Fibroblast of lung (primary cell): ENCODE measurements at places on chromosomes 4 and X. TPM values are rescaled to one million over a fixed set of nuclear protein-coding genes. Genes with fewer than 3 reads are reported as not detected.

TMEM271 gene
- total RNA-seq = not detected in 2 replicates

LRAT gene
- total RNA-seq = under 0.01 TPM in 2 replicates

NXF2B gene
- not detected in 2 replicates for total RNA-seq

- no peak for DNase-seq
Measured at GRCh38 chr4:54729256-54729655, 71.5 kb downstream of the KIT start.

PPBP gene
- total RNA-seq = not detected in 2 replicates

- DNase-seq = no peak
Measured at GRCh38 chrX:81392396-81392795, 190.5 kb downstream of the SH3BGRL start.

GRCh38 chr4:41360214-41360920, 103.6 kb downstream of the UCHL1 start:
- DNase-seq = peak; percentile 32

- DNase-seq = no peak
Measured at GRCh38 chrX:23194885-23195554, 139.6 kb upstream of the PTCHD1 start.

DNA sequence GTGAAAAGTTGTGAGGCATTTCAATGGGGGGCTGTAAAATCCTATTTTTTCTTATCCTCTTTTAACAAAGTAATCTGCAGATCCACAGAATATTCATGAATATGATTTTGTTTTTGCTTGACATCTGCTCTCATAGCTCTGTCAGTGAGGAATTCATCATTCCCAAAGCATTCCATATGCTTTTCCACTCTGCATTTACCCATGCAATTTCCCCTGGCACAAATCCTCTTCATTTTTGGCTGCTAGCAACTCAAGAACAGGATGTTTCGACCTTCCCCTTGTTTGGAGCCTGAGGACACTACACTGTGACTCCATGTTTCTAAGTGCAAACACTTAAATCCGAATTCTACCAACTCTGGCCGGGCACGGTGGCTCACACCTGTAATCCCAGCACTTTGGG, 48.5 kb downstream of the KLHL15 start:
- no peak for DNase-seq

- peak; percentile 1 for DNase-seq
Measured at GRCh38 chr4:96312046-96312685, 472.3 kb downstream of the PDHA2 start.

CRLF2 gene
- not detected in 2 replicates for total RNA-seq

YIPF7 gene
- under 0.01 TPM in 1 of 2 replicates, not detected in the other for total RNA-seq

DNA sequence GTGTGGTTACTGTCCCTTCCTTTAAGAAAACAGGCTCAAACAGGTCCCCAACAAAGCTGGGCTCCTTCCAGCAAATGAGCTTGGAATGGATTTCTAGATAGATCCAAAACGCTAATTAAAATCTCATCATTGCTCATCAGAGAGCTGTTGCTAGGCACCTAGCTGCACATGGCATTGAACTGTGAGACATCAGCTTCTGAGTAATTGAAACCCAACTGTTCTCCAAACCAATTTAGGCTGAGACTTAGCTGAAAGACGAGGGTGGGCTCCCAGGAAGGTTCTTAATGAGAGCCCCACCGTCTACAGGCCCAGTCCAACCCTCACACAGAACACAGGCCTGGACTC, 59.1 kb downstream of the FAM184B start:
- no peak for DNase-seq

ADAD1 gene
- not detected in 2 replicates for total RNA-seq

NEIL3 gene
- total RNA-seq = 2.3 and 4.5 TPM in 2 replicates

GRCh38 chrX:135477576-135477975, 42.9 kb upstream of the INTS6L start:
- peak; percentile 68 for DNase-seq

GRCh38 chr4:30839583-30840520, 119.7 kb downstream of the PCDH7 start:
- peak; percentile 79 for DNase-seq

GRCh38 chr4:81447566-81448229, 24.0 kb downstream of the RASGEF1B start:
- DNase-seq = no peak

- DNase-seq = peak; percentile 83
Measured at GRCh38 chr4:76830964-76831703, 66.8 kb downstream of the SOWAHB start.

GRCh38 chrX:84488426-84488825, 13.8 kb downstream of the HDX start:
- no peak for DNase-seq

- DNase-seq = no peak
Measured at GRCh38 chr4:8417071-8417614, 23.4 kb downstream of the ACOX3 start.

- DNase-seq = no peak
Measured at GRCh38 chr4:94453391-94453963, 1.7 kb downstream of the PDLIM5 start.

DNA sequence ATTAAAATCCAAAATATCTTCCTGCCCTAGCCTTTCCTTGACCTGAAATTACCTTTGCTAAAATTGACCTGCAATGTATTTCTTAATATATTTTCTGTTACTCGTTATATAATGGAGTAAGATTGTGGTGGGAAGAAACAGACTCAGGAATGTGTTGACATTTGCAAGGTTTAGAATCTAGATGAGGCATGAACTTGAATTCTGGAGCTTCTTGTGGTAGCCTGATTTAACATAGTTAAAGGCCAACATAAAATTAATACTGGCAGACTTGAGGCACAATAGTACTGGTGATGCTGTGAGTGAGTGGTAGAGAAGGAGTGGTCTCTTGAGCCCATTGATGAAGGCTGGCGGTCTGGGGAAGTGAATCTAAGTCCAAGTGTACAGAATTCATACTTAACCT, 197.9 kb upstream of the SPRY1 start:
- no peak for DNase-seq

DNA sequence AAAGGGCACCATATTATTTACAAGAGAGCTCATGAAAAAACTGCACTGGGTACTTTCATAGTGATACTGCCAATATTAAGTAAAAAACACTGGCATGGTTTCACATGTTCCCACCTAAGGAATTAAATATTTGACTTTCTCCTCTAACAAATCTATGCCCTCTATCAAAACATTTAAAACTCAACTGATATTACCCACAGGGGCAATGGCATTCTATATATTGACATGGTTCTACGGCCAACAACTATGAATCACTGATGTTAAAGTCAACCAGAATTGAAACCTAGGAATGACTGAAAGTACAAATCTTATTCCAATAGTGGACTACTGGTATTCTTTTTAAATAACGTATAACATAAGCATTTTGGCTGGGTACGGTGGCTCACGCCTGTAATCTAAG, 28.2 kb downstream of the PHKA2 start:
- no peak for DNase-seq

CT45A1 gene
- total RNA-seq = not detected in 2 replicates

- no peak for DNase-seq
Measured at GRCh38 chrX:117743469-117744251, 372.9 kb downstream of the KLHL13 start.

DNA sequence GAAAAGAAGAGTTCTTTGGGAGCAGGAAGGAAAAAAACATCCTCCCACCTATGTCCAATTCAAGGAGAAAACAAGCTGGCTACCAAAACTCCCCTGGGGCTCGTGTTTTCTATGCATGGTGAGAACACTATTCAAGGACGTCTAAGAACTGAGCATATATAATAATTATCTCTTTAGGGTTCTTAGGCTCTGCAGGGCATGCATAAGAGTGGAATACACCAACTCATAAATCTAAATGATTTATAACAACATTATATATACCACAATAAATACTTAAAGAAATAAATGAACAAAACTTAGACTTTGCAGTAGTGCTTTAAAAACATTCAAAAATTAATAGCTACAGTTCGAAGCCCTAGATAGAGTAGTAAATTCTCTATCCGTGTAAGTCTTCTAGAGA, 19.5 kb upstream of the TMEM154 start:
- no peak for DNase-seq
